ENCODE measurements at places on chromosomes 12 and 14.

GRCh38 chr12:64800640-64801039 lies 23.8 kb upstream of the TBC1D30 start:
- DNase-seq: no peak

DNA sequence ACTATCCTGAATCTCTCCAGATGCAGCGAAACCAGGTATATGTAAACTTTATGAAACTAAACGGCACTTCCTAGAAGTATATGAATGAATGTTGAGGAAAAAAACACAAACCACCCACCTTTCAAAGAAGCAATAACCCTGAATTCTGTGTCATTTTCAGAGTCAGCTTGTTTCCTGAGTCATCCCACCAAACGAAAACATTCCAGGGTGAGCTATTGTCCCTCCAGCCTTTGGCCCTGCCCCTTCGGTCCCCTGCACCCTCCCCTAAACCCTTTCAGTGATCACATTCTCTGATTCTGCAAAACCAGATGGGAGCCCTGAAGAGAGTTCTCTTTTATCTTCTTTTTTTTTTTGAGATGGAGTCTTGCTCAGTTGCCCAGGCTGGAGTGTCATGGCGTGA lies 202.6 kb upstream of the ALG10B start:
- no peak for DNase-seq

DNA sequence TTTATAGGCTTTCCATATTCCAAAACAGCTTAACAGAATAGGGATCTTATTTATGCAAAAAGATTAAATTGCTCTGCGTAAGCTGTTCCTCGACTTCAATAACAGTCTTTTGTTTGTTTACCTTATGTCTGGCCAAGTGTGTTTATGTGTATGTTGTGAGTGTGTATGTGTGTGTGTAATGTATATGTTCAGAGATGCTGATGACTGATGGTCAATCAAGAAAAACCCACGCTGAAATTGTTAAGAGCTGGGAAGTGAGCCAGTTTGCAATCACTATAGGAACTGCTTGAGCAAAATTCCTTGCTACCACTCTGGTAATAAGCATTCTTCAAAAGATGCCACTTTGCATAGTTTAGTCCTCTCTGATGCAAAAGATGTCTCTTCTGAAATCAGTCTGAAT lies 59.6 kb downstream of the PRKD1 start:
- DNase-seq: no peak

GRCh38 chr12:7150356-7150755 lies 20.2 kb downstream of the CLSTN3 start:
- DNase-seq: no peak

DNA sequence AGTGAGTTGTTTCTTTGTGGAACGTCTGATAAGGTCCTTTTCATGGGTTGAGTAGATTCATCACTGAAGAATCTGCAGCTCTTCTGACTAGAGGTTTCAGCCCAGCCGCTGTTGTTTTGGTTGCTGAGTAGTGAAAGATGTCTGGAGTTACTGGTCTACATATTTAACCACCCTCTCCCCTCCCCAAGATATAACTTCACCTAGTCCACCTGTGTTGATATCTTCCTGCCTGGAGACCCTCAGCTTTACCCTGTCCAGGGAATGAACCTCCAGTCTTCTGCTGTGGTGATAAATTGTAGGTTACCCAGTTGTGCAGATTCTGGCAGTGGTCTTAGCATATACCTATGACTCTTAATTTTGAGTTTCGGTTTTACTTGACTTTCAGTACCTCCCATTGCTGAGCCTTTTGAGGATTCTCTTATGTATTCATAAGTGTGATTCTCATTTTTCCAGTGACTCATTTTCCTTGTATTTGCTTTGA lies 62.9 kb downstream of the CCDC91 start:
- DNase-seq: peak; percentile 56

DNA sequence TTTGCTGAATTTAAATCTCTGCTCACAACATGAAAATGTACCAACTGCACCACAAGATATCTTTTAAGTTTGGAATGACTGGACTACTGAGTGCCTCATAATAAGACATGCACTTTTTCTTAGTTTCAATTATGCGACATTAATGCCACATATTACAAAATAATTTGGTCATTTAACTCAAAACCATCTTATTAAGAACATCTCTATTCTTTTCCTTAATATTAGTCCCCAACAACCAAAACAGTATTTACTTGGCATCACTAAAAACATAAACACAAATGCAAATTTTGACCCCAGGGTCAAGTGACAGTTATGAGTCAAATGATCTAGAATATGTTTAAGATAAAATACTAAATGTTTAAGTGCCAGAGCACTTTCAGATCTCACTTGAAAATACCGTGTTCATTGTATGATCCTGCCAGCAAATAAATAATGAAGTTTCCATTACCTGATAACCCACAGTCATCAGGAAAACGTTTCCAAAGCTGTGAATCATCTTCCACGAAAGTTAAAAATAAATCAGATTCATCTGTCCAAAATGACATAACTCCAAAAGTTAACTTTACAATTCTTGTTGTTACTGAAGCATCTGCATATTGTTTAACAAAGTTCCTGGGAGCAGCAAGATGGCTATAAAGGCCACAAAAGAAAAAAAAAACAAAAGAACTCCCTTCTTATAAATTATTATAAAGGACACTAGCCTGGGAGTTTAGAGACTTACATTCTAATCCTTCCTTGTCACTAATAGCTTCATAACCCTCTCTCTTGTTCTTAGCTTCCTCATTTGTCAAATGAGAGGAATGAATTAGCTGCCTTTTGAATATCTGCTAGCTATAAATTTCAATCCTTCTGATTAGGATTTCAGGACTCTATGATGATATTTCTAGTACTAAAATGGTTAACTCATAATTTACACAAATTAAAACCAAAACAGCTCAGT lies 30.5 kb upstream of the AP4S1 start:
- DNase-seq: no peak

DNA sequence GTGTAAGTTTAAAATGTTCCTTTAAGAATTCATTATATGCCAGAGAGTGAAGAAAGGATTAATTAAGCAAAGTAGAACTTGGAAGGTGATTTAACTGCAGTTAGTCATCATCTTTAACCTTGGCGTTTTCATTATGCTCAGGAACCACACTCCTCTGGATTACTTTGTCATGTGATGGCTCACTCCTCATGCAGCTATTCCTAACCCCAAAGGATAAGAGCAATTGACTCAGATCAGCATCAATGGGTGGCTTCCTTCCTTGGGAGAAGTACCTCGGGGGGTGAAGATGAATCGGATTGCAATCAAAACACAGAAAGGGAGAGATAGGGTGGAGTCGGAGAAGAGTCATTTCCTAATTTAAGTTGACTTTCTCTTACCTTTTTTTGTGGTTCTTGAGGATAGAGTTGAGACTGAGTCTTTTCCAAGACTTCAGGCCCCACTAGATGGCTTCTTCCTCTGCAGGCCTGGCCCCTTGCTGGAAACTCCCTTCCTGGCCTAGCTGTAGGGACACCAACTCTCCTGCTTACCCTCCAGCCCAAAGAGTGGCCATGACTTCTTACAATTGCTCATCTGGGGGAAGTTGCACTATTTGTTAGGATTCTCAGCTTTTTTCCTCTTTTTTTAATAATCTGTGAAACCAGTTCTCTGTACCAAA lies 238.6 kb upstream of the DDHD1 start:
- no peak for DNase-seq

GRCh38 chr12:124385219-124385969 lies 90.5 kb downstream of the RFLNA start:
- no peak for DNase-seq

- no peak for DNase-seq
These were observed 921 bp downstream of the DEPDC4 start for GRCh38 chr12:100265732-100266584.

Measured in activated CD8-positive, alpha-beta memory T cell treated with anti-CD3 and anti-CD28 coated beads, Interleukin-2, amount 50 U/mL, for 48 hours (primary cell).